ENCODE measurements at places on chromosomes 1 and 21. TPM values are rescaled to one million over a fixed set of nuclear protein-coding genes. Genes with fewer than 3 reads are reported as not detected.

The LCE1F gene
- total RNA-seq, result not detected

GRCh38 chr1:2411801-2412394 lies 466 bp downstream of the PEX10 start:
- no peak for DNase-seq

The VWA1 gene
- total RNA-seq, result 3.2 TPM

DNA sequence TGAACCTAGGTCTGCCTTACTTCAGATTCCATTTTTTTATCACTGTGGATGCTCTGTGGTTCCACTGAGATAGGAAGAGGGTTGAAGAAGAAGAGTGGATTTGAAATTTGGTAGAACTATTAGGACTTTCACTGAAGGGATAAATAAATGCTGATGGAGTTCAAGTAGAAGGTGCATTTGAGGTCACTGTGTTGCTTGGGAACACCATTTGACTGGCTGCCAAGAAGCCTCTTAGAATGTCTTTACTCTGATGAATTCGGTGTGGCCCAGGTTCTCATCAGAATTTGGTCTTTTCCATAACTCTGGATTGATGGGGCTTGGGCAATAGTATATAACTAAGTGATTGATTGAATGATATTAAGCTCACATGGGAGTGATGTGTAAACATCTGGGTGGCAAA lies 11.9 kb downstream of the XPR1 start:
- no peak for DNase-seq

DNA sequence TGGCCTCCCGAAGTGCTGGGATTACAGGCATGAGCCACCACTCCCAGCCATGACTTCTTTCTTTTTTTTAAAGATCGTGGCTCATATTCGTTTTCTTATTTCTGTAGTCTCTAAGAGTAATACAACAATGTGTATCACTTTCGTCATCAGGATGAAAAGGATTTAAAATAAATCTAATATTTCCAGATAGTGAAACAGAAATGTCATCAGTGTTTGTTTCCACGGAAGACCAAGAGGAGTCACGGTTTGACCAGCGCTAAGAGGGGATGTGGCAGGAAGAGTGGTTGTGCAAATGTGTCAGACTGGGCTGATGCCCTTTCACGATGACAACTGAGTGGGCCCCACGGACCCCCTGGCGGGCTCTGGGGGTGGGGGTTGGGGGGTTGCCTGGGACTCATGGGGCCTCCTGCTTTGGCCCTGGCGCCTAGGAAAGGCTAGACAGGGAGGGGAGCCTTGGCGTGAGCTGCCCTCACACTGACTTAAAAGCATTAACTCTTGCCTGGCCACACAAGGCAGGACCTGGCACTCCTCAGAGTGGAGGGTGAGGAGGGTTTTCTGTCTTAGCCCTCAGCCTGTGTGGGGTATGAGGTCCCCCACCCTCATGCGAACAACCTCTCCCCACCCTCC lies 8.4 kb downstream of the SOX13 start:
- no peak for DNase-seq

The INSRR gene
- total RNA-seq, result not detected

DNA sequence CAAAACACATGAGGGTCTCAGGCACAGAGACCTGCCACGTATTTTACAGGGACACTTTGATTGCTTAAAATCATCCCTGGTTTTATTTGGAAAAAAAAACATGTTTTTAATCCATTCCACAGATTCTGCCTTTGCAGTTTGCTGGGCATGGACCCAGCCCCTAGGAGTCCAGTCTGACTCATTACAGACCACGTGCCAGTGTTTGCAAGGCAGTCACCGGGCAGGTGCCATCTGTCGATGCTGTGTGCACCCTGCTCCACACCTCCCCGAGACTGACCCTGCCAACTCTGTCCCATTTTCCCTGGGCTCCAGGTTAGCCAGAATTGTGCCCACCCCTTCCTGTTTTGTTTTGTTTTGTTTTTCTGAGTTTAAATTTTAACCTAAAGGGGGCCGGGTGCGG lies 148.4 kb upstream of the TMEM51 start:
- DNase-seq, result no peak

DNA sequence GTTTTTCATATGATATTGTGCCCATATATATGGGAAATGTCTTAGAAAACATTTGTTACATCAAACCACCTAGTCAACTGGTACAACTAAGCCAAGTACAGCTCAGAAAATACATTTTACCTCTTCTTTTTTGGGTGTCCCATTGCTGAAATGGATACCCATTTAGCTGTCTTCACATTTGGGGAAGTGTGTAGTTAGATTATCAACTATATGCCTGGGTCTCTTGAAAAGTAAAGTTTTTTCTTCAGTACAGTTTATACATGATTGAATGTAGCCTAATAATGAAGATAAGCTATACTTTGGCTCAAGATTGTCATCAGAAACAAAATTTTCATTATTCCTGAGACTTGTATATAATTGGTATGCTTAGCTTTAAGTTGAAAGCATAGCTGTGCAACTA lies 2.0 kb downstream of the AGO3 start:
- DNase-seq, result no peak

DNA sequence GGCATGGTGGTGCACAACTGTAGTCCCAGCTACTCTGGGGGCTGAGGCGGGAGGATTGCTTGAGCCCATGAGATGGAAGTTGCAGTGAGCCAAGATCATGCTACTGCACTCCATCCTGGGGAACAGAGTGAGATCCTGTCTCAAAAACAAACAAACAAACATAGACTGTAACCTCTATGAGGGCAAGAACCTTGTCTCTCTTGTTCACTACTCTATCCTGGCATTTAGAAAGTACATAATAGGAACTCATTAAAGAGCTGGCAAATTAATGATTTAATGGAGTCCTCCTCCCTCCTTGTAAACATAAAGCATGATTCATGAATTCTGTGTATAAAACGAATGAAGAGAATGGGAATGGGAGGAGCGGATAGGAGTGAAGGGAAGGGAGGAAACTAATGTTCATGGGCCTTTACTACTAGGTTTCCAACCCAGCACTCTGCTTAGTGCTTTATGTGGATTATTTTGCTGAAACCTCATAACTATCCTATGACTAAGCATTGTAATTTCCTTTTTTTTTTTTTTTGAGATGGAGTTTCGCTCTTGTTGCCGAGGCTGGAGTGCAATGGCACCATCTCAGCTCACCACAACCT lies 8.6 kb downstream of the LMOD1 start:
- no peak for DNase-seq

DNA sequence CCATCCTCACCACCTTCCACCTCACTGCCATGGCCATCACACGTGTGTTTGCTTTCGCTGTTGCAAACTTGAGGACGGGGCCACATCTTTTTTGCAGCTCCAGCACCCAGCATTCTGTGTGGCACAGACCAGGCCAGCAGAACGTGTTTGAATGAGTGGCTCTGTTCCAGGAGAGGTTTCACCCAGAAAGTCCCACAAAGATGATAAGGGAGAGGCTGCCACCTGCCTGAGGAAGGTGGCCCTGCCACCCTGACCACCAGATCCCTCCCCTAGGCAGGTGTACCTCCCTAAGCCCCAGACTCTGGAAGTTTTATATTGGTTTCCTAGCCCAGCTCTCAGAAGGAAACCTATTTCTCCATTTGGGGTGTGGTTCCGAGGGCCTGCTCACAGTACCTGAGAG lies 252.1 kb downstream of the KAZN start:
- DNase-seq, result no peak

GRCh38 chr1:44926311-44926781 lies 60.0 kb downstream of the EIF2B3 start:
- DNase-seq, result no peak

GRCh38 chr1:206608108-206608698 lies 4.1 kb downstream of the EIF2D start:
- DNase-seq, result no peak

Measured in Peyer's patch (tissue), 4 donors.